Renal cortical epithelial cell (primary cell): ENCODE measurements at places on chromosomes 6 and 20. TPM values are rescaled to one million over a fixed set of nuclear protein-coding genes. Genes with fewer than 3 reads are reported as not detected.

OR2H1 gene
- not detected in 2 replicates for total RNA-seq

PARD6B gene
- 31.3 and 57.4 TPM in 2 replicates for total RNA-seq

CAPN11 gene
- total RNA-seq: not detected in 2 replicates

RIPPLY2 gene
- not detected in 2 replicates for total RNA-seq

TMC2 gene
- not detected in 2 replicates for total RNA-seq

DSP gene
- total RNA-seq: 104 and 173 TPM in 2 replicates
